B cell (primary cell): ENCODE measurements at places on chromosomes 11 and 22. TPM values are rescaled to one million over a fixed set of nuclear protein-coding genes. Genes with fewer than 3 reads are reported as not detected.

DNA sequence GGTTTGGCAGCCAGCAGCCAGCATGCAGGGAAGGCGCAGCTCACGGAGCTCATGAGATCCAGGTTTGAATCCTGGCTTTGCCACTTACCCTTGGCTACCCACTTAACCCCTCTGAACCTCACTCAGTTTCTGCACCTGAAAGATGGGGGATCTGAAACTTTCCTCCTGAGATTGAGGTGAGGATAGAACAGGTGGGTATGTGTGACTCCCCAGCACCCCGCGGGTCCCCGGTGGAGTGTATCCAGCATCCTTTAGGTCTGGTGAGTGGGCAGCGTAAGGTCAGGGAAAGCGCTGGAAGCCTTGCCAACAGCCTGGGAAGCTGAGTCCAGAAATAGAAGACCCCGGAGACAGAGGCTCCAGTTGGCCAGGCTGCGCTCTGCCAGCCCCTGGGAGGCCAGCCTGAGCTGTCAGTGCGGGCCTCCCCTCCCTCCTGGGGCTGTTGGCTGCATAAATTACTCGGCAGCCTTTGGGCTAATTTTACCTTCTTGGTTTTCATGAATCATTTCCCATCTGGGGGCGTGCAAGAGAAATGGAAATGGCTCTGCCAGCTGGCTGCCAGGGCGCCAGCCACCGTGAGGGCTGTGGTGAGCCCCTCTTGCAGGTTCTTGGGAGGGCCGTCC is 17.6 kb downstream of the PRDM11 start:
- no peaks in the 10 kb centered on the region for H3K36me3 ChIP-seq
- no peaks in the 10 kb centered on the region for H3K27me3 ChIP-seq
- DNase-seq = no peak
- H3K27ac ChIP-seq = no peak overlapping the region
- peaks cover 11% of the 10 kb centered on the region for H3K4me1 ChIP-seq
- no peak overlapping the region for H3K4me3 ChIP-seq

DNA sequence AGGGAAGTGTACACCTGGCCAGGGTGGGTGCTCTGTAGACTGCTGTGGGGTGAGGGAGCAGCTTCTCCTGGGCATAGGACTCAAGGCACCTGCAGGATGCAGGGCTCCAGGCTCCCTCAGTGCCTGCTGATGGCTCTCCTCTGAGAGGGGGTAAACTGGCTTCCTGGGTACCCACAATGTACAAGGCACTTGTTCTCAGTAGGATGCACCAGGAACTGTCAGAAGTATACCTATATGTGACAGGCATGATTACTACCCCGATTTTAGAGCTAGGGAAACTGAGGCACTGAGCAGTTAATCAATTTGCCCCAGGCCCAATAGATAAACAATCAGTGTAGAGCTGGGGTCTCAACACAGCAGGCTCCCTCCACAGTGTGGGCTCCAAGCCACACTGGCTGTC is 31.4 kb upstream of the GNAZ start:
- H3K27me3 ChIP-seq = no peaks in the 10 kb centered on the region
- peaks cover 49% of the 10 kb centered on the region for H3K4me1 ChIP-seq
- DNase-seq = no peak
- no peak overlapping the region for H3K27ac ChIP-seq

The FAT3 gene
- not detected in 2 replicates for total RNA-seq

DNA sequence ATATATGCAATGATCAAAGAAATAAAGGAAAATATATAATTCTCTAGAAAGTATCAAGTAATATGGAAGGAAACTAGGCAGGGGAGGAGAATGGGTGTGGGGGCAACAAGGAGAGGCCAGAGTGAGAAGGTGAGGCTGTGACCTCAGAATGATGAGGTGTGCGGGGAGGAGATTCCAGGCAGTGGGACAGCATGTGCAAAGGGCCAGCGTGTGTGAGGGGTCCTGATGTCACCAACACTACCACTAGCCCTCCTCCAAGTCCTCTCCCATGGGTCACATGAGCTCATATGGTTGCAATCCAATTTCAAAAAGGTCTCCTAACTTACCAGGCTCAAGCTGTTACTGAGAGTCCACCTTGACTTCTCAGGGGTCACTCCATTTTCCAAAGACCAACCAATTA is 463.9 kb downstream of the MN1 start:
- no peak overlapping the region for H3K4me3 ChIP-seq
- no peak for DNase-seq
- H3K36me3 ChIP-seq = no peaks in the 10 kb centered on the region
- no peaks in the 10 kb centered on the region for H3K27me3 ChIP-seq

The CALCA gene
- total RNA-seq = not detected in 2 replicates

GRCh38 chr22:42881982-42882656 is 25.0 kb upstream of the ARFGAP3 start:
- no peaks in the 10 kb centered on the region for H3K27me3 ChIP-seq
- peaks cover 86% of the 10 kb centered on the region for H3K36me3 ChIP-seq
- H3K4me1 ChIP-seq = peaks cover 9% of the 10 kb centered on the region

The DMC1 gene
- 0.22 and 0.64 TPM in 2 replicates for total RNA-seq
